ENCODE measurements at places on chromosomes 11 and 22.

- DNase-seq = no peak
- peaks cover 34% of the 10 kb centered on the region for H3K27me3 ChIP-seq
- H3K4me3 ChIP-seq = no peak overlapping the region
- H3K27ac ChIP-seq = no peak overlapping the region
Measured at GRCh38 chr11:69969890-69970784, 108.0 kb upstream of the ANO1 start.

- no peak for DNase-seq
- peak overlapping the region; percentile 74 for H3K27ac ChIP-seq
- peaks cover 4% of the 10 kb centered on the region for H3K36me3 ChIP-seq
- H3K4me1 ChIP-seq = peaks cover 16% of the 10 kb centered on the region
- H3K4me3 ChIP-seq = no peak overlapping the region
- no peaks in the 10 kb centered on the region for H3K27me3 ChIP-seq
Measured at GRCh38 chr22:40276996-40277823, 69.1 kb upstream of the ADSL start.

DNA sequence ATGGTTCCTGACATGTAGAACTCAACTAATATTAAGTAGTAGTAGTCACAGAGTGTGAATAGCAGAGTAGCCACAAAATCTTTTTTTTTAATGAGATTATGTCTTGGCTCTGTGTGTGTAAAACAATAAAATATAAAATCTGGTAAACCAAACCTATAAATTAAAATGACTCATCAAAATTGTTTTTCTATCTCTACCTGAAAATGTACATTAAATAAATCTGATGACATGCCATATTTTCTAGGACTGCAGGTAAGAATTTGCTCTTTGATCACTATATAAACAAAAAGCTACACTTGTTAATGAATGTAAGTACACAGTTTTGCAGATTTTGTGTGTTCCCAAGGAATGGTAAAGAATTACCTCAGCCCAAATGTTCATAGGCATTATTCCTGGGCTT is 1231.5 kb downstream of the JRKL start:
- H3K4me3 ChIP-seq = no peak overlapping the region
- no peaks in the 10 kb centered on the region for H3K4me1 ChIP-seq
- H3K27ac ChIP-seq = no peak overlapping the region

DNA sequence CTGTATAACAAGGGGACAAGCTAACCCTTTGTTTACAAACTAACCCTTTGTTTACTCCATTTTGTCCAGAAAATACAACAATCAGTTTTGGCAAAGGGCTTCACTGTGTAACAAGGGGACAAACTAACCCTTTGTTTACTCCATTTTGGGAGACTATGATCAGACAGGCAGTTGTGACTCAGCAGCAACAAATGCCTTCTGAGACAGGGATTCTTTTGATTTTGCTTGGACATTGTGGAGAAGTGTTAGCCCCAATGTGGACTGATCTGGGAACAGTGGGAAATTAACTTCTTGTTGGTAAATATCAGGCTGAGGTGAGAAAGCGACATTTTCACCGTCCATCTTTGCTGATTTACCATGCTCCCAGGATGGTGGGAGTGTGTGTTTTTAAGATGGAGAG is 983 bp downstream of the EHF start:
- H3K4me3 ChIP-seq = no peak overlapping the region
- H3K27me3 ChIP-seq = no peaks in the 10 kb centered on the region
- DNase-seq = no peak
- no peak overlapping the region for H3K27ac ChIP-seq

- no peaks in the 10 kb centered on the region for H3K4me1 ChIP-seq
- H3K27me3 ChIP-seq = no peaks in the 10 kb centered on the region
Measured at GRCh38 chr11:86818462-86819192, 18.3 kb downstream of the PRSS23 start.

DNA sequence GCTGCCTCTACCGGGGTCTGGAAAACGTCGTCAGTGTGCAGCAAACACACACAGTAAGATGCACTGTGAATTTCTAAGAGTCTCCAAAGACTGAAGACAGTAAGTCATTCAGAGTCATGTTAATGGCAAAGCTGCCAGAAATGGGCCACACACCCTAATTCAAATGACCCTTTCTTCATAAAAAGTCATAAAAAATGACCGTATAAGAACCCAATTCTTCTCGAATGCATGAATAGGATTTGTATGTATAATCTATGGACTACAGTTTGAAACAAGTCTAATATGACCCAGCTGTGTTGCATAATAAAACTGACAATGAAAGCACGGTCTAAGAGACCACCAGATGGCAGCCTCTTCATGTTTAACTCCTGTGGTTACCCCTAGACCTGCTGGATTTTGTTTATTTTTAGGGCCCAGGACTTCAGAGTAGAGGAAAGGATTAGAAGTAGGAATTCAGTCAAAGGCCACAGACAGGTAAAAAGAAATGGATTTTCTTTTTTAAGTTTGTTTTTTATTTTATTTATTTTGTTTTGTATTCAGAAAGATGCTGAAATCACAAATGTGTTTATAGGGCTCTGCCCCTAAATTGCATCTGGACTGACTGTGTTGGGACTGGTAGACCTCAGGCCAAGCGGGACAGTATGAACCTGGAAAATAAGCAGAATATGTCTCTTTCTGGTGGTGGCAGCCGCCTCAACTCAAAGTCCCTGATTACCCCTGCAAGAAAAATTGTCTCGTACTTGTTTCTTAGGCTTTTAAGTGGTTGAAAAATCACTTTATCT is 32.1 kb upstream of the SLC5A12 start:
- H3K4me3 ChIP-seq = no peak overlapping the region
- H3K27me3 ChIP-seq = no peaks in the 10 kb centered on the region
- DNase-seq = no peak
- H3K27ac ChIP-seq = no peak overlapping the region
- H3K4me1 ChIP-seq = no peaks in the 10 kb centered on the region

- no peaks in the 10 kb centered on the region for H3K36me3 ChIP-seq
- DNase-seq = no peak
- no peaks in the 10 kb centered on the region for H3K27me3 ChIP-seq
- H3K27ac ChIP-seq = no peak overlapping the region
- no peak overlapping the region for H3K4me3 ChIP-seq
- no peaks in the 10 kb centered on the region for H3K4me1 ChIP-seq
Measured at GRCh38 chr11:71420455-71421241, 27.5 kb downstream of the DHCR7 start.

DNA sequence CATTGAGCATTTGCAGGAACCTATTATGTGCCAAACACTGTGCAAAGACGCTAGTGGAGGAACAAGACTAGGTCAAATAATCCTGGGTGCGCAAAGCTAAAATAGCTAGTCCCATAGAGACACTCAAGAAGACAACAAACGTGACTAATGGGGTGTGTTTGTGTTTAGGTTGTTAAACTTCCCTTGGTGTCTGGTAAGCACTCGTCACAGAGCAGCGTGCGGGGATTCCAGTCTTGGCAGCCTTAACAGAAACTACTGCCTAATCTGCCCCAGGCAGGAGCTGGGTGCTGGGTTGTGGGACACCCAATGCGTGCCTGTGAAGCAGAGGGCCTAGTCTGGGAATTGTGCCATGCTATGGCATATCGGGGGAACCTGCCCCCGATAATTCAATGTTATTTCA is 10.8 kb upstream of the CALCB start:
- DNase-seq = no peak
- H3K36me3 ChIP-seq = no peaks in the 10 kb centered on the region
- H3K27ac ChIP-seq = no peak overlapping the region
- H3K27me3 ChIP-seq = no peaks in the 10 kb centered on the region
- H3K4me1 ChIP-seq = no peaks in the 10 kb centered on the region
- no peak overlapping the region for H3K4me3 ChIP-seq

GRCh38 chr11:87258171-87258833 is 220.6 kb downstream of the TMEM135 start:
- no peak overlapping the region for H3K4me3 ChIP-seq
- H3K27me3 ChIP-seq = no peaks in the 10 kb centered on the region
- no peaks in the 10 kb centered on the region for H3K4me1 ChIP-seq
- no peaks in the 10 kb centered on the region for H3K36me3 ChIP-seq

DNA sequence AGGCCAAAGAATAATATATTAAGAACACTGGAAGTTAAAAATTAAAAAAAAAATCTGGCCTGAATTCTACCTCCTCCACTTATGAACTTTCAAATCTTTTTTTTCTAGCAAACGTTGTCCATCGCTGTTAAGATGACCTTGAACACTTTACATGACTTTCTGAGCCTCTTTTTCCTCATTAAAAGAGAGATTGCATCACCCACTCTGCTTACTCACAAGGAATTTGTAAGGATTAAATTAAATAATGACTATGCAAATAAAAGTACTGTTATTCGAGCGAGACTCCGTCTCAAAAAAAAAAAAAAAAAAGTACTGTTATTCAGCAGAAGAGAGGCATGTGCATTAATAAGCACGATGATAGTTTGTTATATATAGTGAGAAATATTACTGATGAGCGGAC is 285.1 kb upstream of the CCDC90B start:
- no peaks in the 10 kb centered on the region for H3K4me1 ChIP-seq
- H3K4me3 ChIP-seq = no peak overlapping the region
- no peaks in the 10 kb centered on the region for H3K27me3 ChIP-seq
